ENCODE measurements at places on chromosomes 7 and 10.
A peak's percentile ranks its signal among the peaks of the same experiment; 100 is the strongest.

- DNase-seq = no peak
These were observed 571.3 kb upstream of the NRG3 start for GRCh38 chr10:81303656-81304055.

- DNase-seq = no peak
These were observed 179.2 kb downstream of the DYNC1I1 start for GRCh38 chr7:95951531-95951930.

DNA sequence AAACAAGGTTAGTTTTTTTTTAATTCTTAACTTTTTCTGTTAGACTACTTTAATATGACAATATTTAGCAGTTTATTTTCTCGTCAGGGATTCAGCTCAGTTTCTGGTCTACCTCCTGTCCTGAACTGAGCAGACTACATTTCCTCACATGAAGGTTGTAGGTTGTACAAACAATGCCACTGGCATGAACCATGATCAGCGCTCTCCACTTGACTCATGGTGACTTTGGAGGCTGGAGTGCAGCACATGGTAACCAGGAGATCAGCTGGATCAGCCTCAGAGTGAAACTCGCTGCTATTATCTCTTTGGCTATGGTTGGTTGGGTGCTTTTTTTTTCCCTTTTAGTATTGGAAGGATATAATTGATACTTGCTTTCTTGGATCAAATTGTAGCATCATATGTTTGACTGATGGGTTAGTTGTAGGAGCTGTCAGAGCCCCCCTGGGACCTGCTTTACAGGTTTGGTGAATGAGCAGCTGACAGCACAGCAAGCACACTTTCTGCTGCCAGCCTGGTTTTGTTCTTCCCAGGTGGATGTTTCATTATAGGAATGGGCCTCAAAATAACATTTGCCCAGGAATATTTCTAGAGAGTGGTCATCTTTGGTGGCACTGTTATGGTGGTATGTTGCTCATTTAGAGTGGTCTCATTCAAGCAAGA is 556.4 kb downstream of the AUTS2 start:
- no peak for DNase-seq

- DNase-seq = no peak
These were observed 808.4 kb downstream of the NXPH1 start for GRCh38 chr7:9241826-9242225.

DNA sequence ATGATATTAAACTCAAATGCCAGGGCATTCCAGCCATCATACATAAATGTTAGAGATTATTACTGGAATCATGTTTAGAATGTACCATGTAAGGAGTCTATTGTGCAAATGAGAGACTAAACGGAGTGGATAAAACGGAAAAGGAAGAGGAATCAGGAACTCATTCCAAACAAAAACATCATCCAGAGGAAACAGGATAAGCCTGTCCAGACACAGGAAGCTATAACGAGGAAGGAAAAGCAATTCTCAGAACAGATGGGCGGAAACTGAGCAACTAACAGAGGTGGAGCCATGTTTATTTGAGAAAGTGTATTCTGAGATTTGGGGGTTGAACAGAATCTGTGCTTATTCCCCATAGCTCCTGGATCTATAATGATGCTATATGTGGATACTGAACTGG is 52.3 kb upstream of the TRIM24 start:
- no peak for DNase-seq

DNA sequence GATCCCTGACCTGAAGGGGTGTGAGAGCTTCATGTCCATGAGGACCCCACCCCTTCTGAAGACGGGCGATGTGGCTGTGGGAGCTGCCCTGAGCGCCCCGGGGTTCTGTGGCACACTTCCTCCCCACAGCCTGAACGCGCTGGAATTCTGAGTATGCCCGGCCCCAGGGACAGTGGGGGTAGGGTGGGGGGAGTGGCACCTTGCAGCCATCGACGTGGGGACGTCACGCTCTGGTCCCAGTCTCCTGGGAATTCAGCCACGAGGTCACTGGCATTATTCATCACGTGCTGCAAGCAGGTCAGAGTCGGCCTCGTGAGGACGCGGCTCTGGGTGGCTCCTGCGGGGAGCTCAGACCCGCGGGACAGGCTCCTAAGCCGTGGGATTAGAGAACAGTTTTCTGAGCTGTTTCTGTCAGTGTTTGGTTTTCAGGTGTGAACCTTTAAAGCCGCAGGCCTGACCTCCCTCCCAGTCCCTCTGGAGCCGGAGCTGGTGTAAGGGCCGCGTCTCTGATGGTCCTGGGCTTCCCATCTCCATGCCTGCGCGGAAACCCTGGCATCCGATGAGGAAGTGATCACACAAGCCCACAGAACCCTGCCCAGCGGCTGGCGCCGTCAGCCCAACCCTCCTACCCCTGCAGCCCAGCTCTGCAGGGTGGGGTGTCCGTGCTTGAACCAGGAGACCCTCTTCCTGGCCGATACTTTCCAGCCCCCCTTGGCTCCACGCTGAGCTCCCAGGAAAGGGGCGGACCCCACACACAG is 16.1 kb downstream of the GPR146 start:
- DNase-seq = peak; percentile 30

GRCh38 chr10:8794860-8795259 is 740.4 kb downstream of the GATA3 start:
- no peak for DNase-seq

GRCh38 chr10:113443141-113443925 is 109.5 kb upstream of the HABP2 start:
- no peak for DNase-seq

- DNase-seq = no peak
These were observed 66.8 kb upstream of the EXOC4 start for GRCh38 chr7:133186060-133186459.

DNA sequence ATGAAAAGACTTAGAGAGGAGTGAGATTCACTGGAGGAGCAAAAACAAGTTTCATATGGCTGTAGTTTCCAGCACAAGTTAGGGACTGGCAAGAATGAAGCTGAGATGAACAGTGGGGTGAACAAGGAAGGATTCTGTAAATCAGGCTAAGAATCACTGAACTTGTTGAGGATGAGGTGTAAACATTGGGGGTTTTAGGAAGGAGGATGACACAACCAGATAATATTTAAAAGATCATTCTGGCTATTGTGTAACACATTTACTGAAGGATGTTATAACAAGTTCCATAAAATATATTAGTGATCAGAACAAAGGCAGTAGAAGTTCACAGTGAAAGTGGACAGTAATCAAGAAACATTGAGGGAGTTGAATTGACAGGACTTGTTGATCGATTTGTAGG is 68.9 kb downstream of the CD36 start:
- DNase-seq = no peak

- peak; percentile 82 for DNase-seq
These were observed 196.3 kb downstream of the JCAD start for GRCh38 chr10:29862923-29863614.

- peak; percentile 93 for DNase-seq
These were observed 59.8 kb upstream of the CHST15 start for GRCh38 chr10:124153023-124153826.

GRCh38 chr10:35191523-35191922 is 64.9 kb downstream of the CREM start:
- DNase-seq = no peak

DNA sequence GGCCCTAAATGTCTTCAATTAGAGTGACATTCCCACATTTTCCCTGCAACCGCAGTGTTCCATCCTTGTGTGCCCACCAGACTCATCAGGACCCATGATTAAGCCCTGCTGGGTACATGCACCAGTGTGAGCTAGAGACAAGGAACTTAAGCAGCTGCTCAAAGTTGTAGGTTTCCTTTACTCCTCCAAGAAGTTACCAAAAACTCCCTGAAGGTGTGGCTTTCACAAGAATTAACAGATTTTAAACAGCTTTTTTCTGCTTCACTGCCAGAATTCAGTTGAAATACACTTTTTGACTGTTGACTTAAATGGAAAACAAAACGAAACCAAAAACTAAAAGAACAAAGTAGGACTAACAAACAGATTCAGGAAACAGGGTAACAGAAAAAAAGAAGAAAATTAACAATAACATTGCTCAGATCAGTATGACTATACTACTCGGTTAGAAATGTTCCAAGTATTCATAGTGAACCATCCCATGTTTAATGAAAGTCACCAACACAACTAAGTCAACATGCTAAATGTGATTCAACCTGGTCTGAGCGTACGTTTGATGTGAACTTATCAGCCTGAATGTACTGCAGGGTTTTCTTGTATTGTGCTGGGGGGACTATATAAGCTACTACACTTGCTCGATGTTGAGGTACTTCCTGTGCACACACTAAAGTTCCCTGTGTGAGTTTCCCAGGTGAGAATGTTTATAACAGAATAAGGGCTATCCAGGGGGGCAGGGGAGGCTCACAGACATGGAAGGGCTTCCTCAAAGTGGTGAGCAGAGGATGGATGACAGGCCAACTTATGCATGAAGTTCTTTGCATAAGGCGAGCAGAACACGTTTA is 22.2 kb downstream of the SLC37A3 start:
- DNase-seq = no peak

GRCh38 chr7:2717293-2718261 is 29.6 kb downstream of the AMZ1 start:
- no peak for DNase-seq

DNA sequence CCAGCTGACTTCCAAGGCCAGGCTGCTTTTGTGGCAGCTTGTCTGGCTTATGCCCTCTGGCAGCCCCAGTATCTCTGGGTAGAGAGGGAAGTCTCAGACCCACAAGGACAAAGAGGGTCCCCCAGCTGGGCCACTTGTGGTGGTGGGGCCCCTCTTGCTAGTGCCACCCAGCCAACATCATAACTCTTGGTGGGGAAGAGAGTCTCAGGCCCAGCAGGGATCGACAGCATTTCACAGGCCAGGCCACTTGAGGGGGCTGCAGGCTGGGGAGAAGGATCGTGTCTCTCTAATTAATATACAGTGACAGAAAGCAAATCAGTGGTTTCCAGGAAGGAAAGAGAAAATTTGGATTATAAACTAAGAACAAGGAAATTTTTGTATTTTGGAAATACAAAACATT is 76.0 kb downstream of the TYW1B start:
- DNase-seq = peak; percentile 6

DNA sequence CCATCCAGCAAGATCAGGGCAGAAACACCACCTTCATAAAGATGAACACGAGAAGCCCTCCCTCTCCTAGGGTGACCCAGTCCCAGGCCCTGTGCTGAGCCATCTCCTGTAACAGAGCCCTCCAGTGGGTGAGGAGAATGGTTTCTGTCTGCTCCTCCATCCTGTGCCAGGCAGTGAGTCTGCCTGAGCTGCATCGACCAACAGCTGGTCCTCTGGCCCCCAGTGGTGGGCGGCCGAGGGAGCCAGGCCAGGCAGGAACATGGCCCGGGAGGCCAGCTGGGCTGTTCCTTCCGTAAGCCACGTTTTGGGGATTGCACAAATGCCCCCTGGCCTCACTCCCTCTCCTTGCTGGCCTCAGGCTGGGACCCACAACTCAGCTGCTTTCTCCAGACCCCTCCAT is 73.5 kb downstream of the GRB10 start:
- DNase-seq = no peak

DNA sequence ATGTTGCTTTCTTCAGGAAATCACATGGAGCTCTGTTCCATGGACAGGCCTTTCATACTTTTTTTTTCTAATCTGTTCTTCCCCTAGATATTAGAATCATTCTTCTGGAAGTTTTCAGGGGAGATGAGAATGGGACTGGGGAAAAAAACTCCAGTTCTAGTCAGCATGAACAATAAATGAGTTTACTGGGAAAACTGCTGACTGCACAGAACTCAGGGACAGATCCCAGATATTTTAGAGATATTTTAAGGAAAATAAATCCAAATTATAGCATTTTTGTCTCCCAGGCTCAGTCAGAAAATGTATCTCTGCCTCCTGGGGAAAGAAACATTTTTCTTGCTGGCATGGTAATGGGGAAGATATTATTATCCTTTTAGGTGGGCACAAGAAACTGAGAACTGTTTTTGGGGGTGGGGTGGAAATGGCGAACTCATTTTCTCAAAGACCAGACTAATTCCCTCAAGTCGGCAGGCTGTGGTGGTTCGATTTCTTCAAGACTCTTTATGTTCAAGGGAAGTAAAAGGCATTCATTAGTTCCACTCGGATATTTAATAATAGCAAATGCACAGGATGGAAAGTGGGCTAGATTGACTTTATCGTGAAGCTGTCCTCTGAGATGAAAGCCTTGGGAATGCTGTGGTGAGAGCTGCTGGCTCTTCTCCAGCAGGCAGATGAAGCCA is 157.5 kb downstream of the ADRA2A start:
- DNase-seq = no peak

GRCh38 chr10:61153771-61154170 is 209.8 kb upstream of the RHOBTB1 start:
- DNase-seq = no peak

GRCh38 chr7:96202102-96202501 is 119.8 kb downstream of the SLC25A13 start:
- no peak for DNase-seq

- DNase-seq = peak; percentile 31
These were observed 1.6 kb downstream of the GLUD1 start for GRCh38 chr10:87092861-87093631.

Data from AG08395 (cell line).